ENCODE measurements at places on chromosomes 2 and 18. TPM values are rescaled to one million over a fixed set of nuclear protein-coding genes. Genes with fewer than 3 reads are reported as not detected.

- no peak for DNase-seq
Measured at GRCh38 chr2:108388045-108388444, 10.3 kb downstream of the SULT1C4 start.

GRCh38 chr18:76643996-76644395, 149.0 kb upstream of the ZNF516 start:
- DNase-seq, result no peak

DNA sequence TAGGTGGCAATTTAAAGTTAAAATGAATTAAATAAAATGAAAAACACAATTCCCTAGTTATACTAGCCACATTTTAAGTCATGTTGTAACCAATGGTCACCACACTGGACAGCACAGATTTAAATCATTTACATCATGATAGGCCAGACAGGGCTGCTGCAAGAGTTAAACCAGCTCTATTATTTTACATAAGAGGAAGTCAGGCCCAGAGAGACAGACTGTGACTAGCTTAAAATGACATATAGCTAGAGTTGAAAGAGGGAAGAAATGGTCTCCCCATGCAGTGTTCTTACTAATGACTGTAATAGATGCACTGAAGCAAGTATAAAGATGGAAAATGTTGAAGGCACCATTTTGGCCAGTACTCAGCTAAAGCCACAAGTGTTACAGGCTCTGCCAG, 69.6 kb downstream of the SLC66A3 start:
- no peak for DNase-seq

DNA sequence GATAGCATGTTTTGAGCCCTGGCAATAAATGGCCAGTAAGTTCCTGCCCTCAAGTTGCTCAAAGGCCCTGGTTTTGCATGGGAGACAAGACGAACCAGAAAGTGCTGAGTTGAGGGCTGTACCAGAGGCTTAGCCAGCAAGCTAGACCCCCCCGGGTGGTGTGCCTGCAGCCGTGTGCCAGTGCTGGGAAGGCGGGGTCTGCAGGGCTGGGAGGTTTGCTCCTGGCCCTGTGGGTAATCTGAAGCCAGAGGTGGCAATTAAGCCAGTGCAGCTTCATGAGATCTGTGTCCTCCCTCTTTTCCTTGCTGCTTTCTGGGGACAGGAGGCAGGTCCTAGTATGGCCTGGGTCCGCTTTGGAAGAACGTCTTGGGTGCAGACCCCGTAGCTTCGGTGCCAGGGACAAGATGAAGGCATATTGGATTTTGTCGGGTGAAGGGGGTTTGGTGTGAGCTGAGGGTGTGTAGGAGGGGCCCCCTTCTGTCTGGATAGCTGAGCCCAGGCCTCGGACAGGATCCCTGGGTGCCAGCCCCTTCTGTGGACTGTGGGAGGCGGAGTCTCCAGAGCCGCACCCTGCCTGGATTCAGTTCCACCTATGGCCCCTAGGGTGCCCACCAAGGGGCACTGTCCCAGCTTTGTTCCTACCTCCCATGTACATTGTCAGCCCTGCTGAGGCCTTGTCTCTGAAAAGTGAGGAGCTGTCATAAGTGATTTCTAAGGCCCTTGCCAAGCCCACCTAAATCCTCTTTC, 15.6 kb downstream of the ATOH8 start:
- no peak for DNase-seq

RBM43 gene
- 28.8 TPM for total RNA-seq

DNA sequence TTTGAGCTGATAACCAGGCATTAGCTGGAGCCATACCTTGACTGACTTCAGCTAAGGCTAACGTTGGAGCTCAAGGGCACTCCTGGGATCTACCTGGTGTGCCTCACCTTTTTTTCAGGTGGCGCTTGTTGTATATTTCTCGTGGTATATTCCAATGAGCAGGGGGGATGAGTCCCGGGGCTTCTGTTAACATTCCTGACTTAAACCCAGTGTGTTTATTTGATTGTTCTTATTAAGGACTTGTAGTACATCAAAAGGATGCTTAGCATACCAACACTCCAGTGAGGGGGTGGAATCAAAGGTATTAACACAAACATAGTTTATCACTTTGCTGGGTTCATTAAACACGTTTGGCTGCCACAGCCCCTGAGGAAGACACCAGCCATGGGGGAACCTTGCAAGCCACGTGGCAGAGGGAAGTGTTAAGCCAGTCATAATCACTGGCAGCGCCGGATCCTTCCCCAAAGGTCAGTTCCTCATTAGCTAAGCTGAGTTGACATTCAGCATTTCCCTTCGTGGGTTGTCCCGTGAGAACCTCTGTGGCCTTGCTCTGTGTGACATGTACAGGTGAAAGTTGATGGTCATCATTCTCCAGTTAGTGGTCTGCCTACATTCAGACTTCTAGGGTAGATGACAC, 119.5 kb upstream of the MCFD2 start:
- no peak for DNase-seq

DNA sequence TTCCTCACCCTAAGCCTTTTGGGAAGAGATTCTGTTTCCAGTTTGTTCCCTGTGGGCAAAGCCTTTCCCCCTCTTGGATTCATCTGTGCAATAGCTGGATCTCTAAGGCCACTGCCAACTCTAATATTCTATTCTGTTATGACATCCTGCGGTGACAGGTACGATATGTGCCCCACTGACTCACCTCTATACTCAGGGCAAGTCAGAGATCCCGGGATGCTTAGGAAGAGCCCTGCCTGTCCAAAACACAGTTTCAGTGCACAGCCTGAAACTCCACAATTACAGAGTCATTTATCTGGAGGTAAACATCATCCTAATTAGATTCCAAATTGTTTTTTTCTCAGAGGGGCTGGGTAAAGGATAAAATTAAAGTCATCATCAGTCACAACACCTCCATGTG, 190.2 kb downstream of the TFCP2L1 start:
- no peak for DNase-seq

DNA sequence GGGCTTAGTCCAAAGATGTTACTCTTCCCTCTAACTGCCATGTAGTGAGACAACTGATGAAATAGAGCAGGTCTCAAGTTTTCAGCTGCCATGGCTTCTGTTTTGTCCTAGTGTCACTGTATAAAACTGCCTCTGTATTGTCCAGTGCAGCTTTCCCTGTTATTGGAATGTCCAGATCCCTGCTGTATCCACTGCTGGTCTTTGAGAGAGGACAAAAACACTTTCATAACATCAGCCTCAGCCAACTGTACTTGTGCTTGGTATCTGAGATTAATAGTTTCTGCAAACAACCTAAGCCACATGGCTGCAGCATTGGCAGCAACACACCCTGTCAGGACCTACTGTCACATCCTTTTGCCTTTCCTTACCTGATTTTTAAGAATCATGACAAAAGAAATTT, 480.2 kb downstream of the LPIN1 start:
- no peak for DNase-seq

GRCh38 chr2:157874997-157875640, 1.0 kb downstream of the ACVR1 start:
- DNase-seq, result peak; percentile 12

TEX44 gene
- total RNA-seq, result not detected

DNA sequence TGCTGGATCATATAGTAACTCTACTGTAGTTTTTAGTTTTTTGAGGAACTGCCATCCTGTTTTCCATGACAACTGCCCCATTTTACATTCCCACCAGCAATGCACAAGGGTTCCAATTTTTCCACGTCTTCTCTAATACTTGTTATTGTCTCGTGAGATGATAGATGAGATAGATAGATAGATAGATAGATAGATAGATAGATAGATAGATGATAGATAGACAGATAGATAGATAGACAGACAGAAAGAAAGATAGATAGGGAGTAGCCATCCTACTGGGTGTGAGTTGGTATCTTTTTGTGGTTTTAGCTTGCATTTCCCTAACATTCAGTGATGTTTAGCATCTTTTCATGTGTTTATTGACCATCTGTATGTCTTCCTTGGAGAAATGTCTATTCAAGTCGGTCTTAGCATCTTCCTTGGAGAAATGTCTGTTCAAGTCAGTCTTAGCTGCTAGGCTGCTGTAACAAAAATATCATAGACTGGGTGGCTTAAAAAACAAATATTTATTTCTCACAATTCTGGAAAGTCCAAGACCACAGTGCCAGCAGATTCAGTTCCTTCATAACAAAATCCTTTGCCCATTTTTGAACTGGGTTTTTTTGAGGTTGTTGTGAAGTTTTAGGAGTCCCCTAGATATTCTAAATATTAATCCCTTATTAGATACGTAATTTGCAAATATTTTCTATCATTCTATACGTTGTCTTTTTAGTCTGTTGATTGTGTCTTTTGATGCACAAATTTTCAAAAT, 98.5 kb downstream of the BIN1 start:
- no peak for DNase-seq

DNA sequence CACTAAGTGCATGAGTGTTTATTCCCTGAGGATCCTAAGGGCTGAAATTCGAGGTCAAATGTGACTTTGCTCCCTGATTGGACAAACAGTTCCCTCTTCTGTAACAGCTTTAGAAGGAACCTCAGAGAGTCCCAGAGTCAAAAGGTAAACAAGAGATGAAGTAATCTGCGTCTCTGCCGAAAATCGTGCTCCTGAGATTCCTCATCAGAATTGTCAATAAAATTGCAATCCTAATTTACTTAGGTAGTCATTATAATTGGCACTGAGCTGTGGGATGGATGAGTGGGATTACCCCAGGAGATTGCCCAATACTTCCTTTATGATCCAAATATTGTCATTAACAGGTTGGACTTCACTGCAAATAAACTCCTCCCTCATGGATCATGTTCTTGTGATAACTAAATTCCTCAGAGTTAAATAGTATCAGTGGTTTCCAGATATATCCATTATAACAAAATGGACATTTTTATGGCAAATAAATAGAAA, 907 bp upstream of the SUCLG1 start:
- DNase-seq, result no peak

GRCh38 chr2:145065342-145065741, 545.4 kb upstream of the ZEB2 start:
- no peak for DNase-seq

GRCh38 chr2:74081030-74081762, 66.5 kb downstream of the BOLA3 start:
- no peak for DNase-seq

DNA sequence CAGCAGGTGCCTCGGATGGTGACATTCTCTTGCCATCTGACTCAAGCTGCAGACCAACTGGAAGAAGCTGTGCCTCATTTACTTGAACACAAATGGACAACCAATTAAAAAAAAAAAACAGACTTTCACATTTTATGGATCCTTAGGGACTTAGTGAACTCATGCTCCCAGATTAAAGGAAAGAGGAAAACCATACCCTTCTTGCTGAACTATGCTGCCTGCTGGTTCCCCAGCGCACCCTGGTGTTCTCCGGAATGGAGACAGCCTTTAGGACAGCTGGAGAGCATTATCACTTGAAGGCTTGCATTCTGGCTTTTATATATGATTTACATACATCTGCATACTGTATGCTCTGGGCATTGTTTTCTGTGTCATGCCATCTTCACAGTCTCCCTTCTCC, 370.7 kb downstream of the SLC4A3 start:
- no peak for DNase-seq

DNA sequence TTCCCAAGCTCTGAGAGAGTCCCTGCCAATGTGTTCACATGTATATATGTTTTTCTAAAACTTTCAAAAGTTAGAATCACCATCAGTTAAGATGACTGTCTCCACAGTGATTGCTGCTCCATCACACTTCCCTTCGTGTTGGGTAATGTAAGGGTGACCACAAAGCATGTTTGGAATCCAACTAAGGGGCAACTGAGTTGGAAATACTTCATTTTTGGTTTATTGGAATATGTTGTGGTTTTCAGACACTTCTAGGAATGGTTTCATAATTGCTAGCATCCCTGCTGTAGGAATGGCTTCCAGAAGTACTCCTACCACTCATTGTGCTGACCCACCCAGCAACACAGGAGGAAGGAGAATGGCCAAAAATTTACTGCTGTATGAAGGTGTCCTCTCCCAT, 212.5 kb upstream of the GULP1 start:
- DNase-seq, result no peak

DNA sequence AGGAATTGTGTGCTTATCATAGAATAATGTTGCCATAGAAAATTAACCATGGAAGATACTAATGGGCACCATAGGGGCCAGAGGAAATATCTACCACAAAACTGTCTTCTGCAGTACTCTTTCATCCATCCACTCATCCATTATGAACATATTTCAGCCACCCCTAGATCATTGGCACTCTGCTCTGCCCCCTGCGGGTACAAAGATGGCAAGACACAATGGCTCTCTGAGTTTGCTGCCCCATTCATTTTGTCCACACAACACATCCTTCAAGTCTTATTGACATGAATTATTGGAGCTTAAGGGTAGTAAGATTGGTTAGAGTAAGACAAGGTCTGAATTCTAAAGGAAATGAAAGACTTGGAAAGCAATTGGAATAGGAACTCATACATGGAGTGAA, 1224.7 kb upstream of the CELF4 start:
- no peak for DNase-seq

- DNase-seq, result no peak
Measured at GRCh38 chr2:43507137-43507536, 88.7 kb downstream of the THADA start.

- no peak for DNase-seq
Measured at GRCh38 chr2:53859206-53860181, at the start of gene GPR75. GPR75 (minus strand) TSS chr2:53859967; CDS start chr2:53854756, 5,211 bp downstream.

DNA sequence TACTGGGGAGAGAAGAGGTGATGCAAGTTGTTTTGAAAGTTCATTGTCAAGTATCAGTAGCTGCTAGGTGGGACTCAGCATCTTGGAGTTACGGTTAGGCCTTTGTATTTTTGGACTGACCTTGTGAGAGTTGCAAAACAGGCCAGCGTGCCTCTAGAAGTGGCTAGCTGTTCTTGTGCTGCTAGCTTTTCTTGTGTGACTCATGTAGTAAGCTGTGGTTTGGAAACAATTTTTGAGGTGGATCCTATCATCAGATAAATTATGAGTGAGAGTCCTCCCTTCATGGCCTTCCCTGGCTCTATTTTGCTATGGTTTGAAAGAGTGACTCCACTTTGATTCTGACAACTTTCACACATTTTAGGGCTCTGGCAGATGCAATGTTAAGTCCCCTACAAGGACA, 409.2 kb upstream of the HS6ST1 start:
- no peak for DNase-seq

DNA sequence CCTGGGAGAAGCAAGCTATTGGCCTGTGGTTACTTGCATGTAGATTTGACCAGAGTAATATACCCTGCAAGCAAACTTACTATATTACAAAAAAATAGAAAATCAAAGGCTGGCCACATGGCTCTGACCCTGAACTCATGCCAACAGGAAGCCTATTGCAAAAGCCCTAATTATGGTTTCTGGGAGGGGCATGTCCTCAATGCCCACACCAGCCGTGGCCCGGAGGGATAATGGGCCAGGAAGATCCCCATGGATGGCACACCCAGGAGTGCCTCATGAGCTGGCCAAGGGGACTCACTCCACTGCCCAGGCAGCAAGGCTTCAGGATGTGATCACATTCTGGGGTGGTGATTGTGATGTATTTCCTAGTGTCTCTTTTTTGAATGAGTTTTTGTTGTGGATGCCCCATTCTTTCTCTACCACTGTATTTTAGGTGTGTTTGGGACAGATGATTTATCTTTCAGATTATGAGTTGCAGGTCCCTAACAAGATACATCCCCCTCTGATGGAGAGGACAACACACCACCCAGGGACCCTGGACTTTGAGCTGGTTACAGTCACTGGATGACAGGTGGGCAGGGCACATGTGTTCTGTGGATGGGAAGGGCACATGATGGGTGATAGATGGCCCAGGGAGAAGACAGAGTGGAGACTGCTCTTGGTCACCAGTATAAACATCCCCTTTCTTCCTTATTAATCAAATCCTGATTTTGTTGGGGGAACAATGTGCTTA, 18.7 kb upstream of the TFCP2L1 start:
- no peak for DNase-seq

MAL gene
- 116 TPM for total RNA-seq

Data from naive thymus-derived CD8-positive, alpha-beta T cell (primary cell).